Right lobe of liver (tissue), 6 donors: ENCODE measurements at places on chromosomes 3 and 15.

GRCh38 chr3:104523136-104523535 is 843.6 kb upstream of the ALCAM start:
- no peaks in the 10 kb centered on the region for H3K36me3 ChIP-seq
- no peak overlapping the region for H3K27ac ChIP-seq
- no peaks in the 10 kb centered on the region for H3K4me1 ChIP-seq
- DNase-seq, result no peak
- H3K27me3 ChIP-seq, result no peaks in the 10 kb centered on the region
- no peak overlapping the region for H3K4me3 ChIP-seq

DNA sequence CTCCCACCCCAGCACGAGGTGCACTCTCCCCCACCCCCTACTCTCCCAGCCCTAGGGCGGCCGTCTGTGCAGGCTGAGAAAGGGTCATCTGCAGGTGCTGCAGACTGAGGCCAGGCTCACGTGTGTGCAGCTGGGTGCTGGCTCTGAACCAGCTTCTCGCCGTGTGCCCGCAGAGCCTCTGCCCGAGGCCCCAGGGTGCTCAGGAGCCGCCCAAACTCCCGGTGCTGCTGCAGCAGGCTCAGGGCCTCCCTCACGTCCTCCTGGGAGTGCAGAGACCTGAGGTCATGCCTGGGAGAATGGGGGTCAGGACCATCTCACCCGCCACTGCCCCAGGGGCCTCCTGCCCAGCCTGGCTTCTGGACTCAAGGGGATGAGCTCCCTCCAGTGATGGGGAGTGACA is 17.2 kb downstream of the SPTBN5 start:
- no peaks in the 10 kb centered on the region for H3K36me3 ChIP-seq
- H3K27ac ChIP-seq, result no peak overlapping the region
- no peaks in the 10 kb centered on the region for H3K4me1 ChIP-seq

GRCh38 chr15:90701048-90701447 is 16.1 kb upstream of the BLM start:
- no peak for DNase-seq
- H3K27me3 ChIP-seq, result no peaks in the 10 kb centered on the region
- H3K4me1 ChIP-seq, result no peaks in the 10 kb centered on the region
- no peak overlapping the region for H3K27ac ChIP-seq

DNA sequence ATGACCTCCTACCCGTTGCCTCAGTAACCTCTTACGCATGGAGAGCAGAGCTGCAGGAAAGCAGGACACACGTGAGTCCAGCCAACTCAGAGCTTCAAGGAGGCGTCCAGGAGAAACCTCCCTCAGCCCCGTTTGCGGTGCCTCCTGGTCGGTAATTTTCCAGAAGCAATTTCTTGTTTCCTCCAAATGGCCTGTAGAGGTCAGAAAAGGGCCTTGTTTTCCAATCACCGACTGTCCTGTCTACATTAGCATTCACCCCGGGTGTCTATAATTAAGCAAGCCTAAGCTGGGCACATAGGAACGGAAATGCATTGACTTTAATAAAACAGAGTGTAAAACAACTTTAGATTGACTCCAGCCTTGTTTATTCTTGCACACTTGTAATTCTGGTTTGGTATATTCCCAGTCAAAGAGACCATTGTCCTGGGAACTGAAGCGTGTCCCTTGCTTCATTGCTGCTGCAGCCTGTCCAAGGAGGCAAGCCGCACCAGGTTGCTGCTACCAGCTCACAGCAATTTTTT is 836.2 kb downstream of the AGBL1 start:
- no peak overlapping the region for H3K27ac ChIP-seq
- H3K4me3 ChIP-seq, result no peak overlapping the region
- H3K36me3 ChIP-seq, result no peaks in the 10 kb centered on the region

DNA sequence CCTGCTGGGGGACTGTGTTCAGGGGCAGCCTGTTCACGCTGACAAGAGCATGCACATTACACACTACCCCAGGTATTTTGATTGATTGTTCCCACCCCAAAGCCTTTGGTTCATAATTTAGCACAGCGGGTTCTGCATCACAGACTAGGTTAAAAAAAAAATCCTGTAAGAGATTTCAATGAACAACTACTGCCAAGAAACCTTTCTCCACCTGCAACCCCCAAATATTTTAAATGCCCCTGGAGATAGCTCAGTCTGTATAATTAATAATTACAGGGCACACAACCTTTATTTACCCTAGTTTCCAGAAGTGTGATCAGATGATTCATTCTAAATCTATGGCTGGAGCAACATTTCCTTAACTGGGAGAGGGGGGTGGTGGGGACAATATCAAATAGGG is 87.6 kb downstream of the NR2F2 start:
- DNase-seq, result no peak
- no peak overlapping the region for H3K27ac ChIP-seq
- no peaks in the 10 kb centered on the region for H3K36me3 ChIP-seq

GRCh38 chr3:38586546-38587520 is 62.7 kb downstream of the SCN5A start:
- no peak overlapping the region for H3K27ac ChIP-seq
- H3K4me1 ChIP-seq, result no peaks in the 10 kb centered on the region
- H3K4me3 ChIP-seq, result no peak overlapping the region
- no peak for DNase-seq

GRCh38 chr3:60636846-60637245 is 614.4 kb downstream of the FHIT start:
- H3K4me3 ChIP-seq, result no peak overlapping the region
- H3K36me3 ChIP-seq, result no peaks in the 10 kb centered on the region
- no peak overlapping the region for H3K27ac ChIP-seq
- no peaks in the 10 kb centered on the region for H3K27me3 ChIP-seq

GRCh38 chr15:39344662-39345141 is 236.2 kb upstream of the THBS1 start:
- H3K27me3 ChIP-seq, result no peaks in the 10 kb centered on the region
- no peaks in the 10 kb centered on the region for H3K36me3 ChIP-seq
- no peak overlapping the region for H3K4me3 ChIP-seq
- no peak overlapping the region for H3K27ac ChIP-seq
- DNase-seq, result no peak

GRCh38 chr15:32646291-32646690 is 4.8 kb downstream of the SCG5 start:
- peaks cover 3% of the 10 kb centered on the region for H3K4me1 ChIP-seq
- no peak overlapping the region for H3K4me3 ChIP-seq
- no peaks in the 10 kb centered on the region for H3K27me3 ChIP-seq
- no peaks in the 10 kb centered on the region for H3K36me3 ChIP-seq
- DNase-seq, result no peak

DNA sequence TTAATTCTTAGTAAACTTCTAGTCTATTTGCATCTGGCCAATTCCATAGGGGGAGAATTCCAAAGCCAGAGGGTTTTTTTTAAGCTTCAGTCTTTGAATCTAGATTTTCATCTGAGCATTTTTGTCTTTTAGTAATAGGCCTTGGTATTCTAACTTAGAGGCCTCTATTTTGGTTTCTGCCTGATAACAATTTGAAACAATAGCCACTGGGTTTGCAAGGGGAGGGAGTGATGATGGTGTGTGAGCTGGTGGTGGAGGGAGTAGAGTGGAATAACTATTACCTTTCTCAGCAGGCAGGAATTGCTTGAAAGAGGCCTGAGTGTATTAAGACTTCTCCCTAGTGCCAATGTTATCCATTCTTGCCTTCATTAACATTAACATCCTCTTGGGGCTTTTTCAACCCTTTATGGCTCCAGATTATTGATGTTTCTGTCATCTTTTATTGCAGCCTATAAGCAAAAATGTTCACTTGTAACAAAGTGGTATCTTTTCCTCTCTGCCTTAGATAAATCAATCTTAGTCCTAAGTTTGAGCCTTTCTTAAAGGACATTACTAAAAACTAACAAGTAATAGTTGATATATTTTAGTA is 26.5 kb upstream of the TCF12 start:
- no peak for DNase-seq
- peaks cover 9% of the 10 kb centered on the region for H3K4me1 ChIP-seq
- H3K4me3 ChIP-seq, result no peak overlapping the region
- no peaks in the 10 kb centered on the region for H3K36me3 ChIP-seq
- no peak overlapping the region for H3K27ac ChIP-seq

- peak within 1 kb of the TSS; percentile 28 for H3K4me3 ChIP-seq
- H3K27ac ChIP-seq, result no peak within 1 kb of the TSS
- H3K27me3 ChIP-seq, result peaks cover 7% of the 10 kb centered on the region
- H3K4me1 ChIP-seq, result no peaks in the 10 kb centered on the region
- DNase-seq, result peak; percentile 33
These were observed at the start of gene LOXL1 for GRCh38 chr15:73926219-73927002. Gene LOXL1 (plus strand): TSS chr15:73926462. CDS start chr15:73926784, 322 bp downstream.

GRCh38 chr3:54574906-54575617 is 352.8 kb downstream of the LRTM1 start:
- H3K27ac ChIP-seq, result no peak overlapping the region
- H3K4me3 ChIP-seq, result no peak overlapping the region
- H3K36me3 ChIP-seq, result no peaks in the 10 kb centered on the region
- no peaks in the 10 kb centered on the region for H3K27me3 ChIP-seq
- H3K4me1 ChIP-seq, result no peaks in the 10 kb centered on the region

DNA sequence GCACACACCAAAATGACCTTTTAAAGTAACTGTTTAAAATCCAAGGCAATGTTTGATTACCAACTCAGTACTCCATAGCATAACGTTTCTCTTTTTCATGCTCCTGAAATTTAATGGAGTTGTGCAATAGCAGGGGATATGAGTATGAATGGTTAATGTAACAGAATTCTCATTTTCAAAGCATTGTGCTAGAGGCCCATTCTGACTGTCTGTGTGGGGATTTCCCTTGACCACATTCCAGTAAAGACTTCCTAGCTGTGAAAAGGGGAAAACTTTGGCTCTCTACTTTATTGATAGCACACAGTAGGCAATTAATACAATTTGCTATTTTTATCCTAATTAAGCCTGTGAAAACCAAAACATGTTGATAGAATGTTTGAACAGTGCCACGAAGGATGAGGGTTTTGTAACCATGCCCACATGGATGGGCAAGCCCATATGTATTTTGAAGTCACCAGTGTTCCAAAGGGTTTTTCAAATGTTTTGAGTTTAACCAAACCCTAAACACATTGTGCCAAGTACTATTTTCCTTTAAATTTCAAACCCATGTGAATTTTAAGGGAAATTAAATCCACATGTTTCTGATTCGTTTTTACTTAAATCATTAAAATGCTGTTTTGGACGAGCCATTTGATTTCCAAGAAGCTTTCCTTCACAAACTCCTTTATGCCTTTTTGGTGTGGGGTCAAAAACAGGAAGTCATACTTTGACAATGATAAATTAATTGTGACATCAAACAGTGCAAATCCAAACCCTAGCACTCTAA is 261.2 kb downstream of the SHOX2 start:
- no peak overlapping the region for H3K27ac ChIP-seq
- no peak for DNase-seq
- no peaks in the 10 kb centered on the region for H3K27me3 ChIP-seq

DNA sequence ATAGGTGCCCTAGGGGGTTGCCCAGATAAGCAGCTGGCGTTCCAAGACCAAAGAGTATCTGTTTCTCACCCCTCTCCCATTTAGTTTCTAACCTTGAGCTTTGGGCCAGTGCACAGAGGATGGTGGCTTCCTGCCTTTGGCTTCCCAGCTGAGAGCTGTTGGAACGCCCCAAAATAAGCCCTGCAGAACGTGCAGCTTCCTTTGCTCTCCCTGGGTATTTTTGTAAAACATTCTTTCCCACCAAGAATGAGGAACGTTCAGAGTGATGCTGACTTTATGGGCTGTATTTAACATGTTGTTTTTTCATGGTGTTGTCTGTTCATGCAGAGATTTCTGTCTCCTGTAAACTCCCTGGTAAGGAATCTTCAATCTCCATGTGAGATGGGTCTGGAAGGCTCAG is 63.8 kb downstream of the LPP start:
- H3K4me3 ChIP-seq, result no peak overlapping the region
- peaks cover 12% of the 10 kb centered on the region for H3K4me1 ChIP-seq
- no peak for DNase-seq
- no peaks in the 10 kb centered on the region for H3K36me3 ChIP-seq
- H3K27me3 ChIP-seq, result no peaks in the 10 kb centered on the region

DNA sequence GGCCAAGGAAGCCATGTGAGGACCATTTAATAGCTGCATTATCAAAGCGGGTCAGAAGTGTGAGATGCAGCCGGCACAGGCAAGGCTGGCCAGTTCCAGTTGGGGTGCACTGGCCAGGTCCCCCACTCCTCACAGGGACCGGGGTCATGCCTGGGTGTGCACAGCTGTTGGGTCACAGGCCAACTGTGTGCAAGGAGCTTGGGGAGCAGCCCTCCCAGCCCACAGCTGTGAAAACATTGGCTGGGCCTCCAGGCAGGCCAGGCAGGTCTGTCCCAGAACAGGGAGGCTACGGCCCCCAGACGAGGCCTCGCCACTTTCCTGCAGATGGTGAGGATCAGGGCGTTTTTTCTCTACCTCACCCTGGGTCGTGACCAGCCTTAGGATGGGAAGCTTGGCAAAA is 521.0 kb downstream of the NTRK3 start:
- H3K36me3 ChIP-seq, result no peaks in the 10 kb centered on the region
- H3K4me3 ChIP-seq, result no peak overlapping the region
- H3K27ac ChIP-seq, result no peak overlapping the region
- DNase-seq, result no peak

GRCh38 chr15:39131609-39132008 is 449.3 kb upstream of the THBS1 start:
- H3K36me3 ChIP-seq, result no peaks in the 10 kb centered on the region
- DNase-seq, result no peak

GRCh38 chr15:77499087-77499760 is 78.5 kb downstream of the HMG20A start:
- H3K36me3 ChIP-seq, result no peaks in the 10 kb centered on the region
- H3K27ac ChIP-seq, result no peak overlapping the region
- no peaks in the 10 kb centered on the region for H3K27me3 ChIP-seq
- H3K4me3 ChIP-seq, result no peak overlapping the region
- no peak for DNase-seq

- no peak overlapping the region for H3K4me3 ChIP-seq
- no peak for DNase-seq
- H3K27ac ChIP-seq, result no peak overlapping the region
- no peaks in the 10 kb centered on the region for H3K27me3 ChIP-seq
- H3K36me3 ChIP-seq, result no peaks in the 10 kb centered on the region
- H3K4me1 ChIP-seq, result no peaks in the 10 kb centered on the region
These were observed 41.4 kb downstream of the C3orf85 start for GRCh38 chr3:109177908-109178307.

DNA sequence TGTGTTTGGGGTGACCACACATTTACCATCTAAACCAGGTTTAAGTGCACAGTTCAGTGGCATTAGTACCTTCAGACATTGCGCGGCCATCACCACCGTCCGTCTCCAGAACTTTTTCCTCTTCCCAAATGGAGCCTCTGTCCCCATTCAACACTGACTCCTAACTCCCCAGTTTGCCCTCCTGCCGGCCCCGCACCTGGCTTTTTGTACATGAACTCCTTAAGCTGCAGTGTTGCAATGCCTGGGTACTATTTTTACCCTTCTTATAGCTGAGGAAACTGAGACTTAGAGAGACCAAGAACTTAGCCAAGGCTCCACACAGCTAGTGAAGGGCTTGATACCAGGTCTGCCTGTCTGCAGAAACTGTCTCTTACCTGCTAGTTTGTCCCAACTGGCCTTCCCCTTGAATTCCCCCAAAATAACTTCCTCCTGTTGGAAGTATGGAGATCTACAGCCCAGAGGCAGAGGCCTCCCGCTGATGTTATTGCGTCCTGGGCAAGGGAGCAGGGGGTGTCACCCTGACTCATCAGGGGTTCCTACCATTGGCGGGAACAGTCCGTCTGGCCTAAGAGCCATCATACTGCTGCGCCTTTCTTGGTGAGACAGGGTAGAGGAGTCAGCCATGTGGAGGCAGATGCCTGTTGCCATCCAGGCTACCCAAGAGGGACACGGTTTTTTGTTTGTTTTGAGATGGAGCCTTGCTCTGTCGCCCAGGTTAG is 65.6 kb downstream of the GRIP2 start:
- no peak for DNase-seq
- H3K36me3 ChIP-seq, result no peaks in the 10 kb centered on the region
- no peak overlapping the region for H3K4me3 ChIP-seq
- no peak overlapping the region for H3K27ac ChIP-seq

- peak overlapping the region; percentile 80 for H3K4me3 ChIP-seq
- H3K27ac ChIP-seq, result peak overlapping the region; percentile 80
- no peak for DNase-seq
- H3K4me1 ChIP-seq, result no peaks in the 10 kb centered on the region
- H3K27me3 ChIP-seq, result no peaks in the 10 kb centered on the region
These were observed 808 bp downstream of the GK5 start for GRCh38 chr3:142224482-142225072.
